ENCODE measurements at places on chromosomes 6 and 20.
A peak's percentile ranks its signal among the peaks of the same experiment; 100 is the strongest.

- no peak for DNase-seq
Measured at GRCh38 chr6:4066029-4066755, 12.7 kb downstream of the FAM217A start.

DNA sequence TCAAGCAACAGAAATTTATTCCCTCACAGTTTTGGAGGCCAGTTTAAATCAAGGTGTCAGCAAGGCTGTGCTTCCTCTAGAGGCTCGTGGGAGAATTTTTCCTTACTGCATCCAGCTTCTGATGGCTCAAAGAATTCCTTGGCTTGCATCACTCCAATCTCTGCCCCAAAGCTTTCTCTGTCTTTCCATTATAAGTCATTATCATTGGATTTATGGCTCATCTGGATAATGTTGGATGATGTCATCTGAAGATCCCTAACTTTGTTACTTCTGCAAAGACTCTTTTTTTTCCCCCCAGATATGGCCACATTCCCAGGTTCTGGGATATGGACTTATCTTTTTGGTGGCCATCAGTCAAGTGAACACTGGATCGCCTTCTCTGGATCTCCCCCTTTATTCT, 146.3 kb upstream of the B3GAT2 start:
- no peak for DNase-seq

- no peak for DNase-seq
Measured at GRCh38 chr6:77474286-77474956, 11.1 kb upstream of the HTR1B start.

DNA sequence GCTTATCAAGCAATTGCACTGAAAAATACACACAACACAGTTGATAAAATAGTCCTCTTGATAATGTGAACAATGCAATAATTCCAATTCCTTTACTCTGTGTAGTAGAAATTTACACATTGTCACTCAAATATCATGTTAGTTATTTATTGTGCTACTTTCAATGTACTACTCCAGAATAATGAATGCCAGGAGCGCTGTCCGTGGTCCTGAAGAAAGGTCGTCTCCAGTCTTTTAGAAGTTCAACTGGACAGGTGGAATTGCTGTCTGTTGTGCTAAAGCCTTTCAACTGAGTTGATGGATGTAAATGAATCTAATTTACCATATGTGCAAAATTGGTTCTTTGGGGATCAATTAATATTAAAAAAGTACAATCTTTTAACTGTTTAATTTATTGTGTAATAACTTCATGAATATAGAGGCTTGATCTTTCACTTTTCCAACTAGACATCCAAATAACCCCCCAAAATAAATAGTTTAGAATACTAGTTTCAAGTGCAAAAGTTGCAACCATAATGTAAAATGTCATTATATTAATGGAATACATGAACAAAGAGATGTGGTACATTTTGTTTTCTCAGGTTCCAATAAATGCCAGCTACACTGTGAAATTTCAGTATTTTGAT, 3.2 kb downstream of the GRIK2 start:
- DNase-seq: peak; percentile 46

- DNase-seq: peak; percentile 14
Measured at GRCh38 chr6:132020138-132020581, 69.0 kb upstream of the CCN2 start.

DNA sequence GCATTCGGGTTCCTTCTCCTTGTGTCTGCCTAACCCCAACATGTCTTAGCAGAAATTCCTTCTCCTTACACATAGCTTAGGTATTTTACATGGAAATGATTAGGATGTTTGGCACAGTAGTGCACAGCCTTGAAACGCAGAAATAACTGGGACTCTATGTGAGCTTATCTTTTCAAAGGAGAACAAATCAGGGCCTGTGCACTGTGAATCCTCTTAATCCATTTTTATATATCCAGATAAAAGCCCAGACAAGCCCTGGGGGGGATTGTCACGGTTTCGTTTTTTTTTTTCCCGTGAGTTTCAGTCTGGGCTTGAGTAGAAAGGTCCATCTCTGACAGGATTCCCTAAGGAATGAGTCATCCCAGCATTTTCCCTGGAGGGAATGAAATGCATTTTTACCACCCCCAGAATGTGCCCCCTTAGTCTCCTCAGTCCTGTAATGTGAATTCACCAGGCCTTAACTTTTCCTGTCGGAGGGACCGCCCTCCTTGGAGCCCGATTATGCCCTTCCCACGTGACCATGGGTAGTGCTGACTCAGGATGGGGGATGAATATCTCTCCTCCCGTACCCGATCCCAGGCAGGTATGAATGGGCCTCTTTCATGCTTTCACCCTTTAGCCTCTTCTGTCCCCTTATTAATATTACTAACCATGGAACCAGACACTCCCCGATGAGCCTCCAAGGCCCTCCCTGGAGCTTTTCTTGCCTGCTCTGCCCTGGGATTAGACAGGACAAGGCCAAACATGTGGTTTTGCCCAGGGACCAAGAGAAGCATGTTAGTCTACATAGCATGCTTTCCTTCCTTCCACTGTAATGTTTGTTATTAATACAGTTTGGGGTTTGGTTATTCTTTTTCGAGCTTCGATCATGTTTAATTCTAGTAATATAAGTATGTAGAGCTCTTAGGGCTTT, 23.9 kb upstream of the NAA20 start:
- peak; percentile 86 for DNase-seq

DNA sequence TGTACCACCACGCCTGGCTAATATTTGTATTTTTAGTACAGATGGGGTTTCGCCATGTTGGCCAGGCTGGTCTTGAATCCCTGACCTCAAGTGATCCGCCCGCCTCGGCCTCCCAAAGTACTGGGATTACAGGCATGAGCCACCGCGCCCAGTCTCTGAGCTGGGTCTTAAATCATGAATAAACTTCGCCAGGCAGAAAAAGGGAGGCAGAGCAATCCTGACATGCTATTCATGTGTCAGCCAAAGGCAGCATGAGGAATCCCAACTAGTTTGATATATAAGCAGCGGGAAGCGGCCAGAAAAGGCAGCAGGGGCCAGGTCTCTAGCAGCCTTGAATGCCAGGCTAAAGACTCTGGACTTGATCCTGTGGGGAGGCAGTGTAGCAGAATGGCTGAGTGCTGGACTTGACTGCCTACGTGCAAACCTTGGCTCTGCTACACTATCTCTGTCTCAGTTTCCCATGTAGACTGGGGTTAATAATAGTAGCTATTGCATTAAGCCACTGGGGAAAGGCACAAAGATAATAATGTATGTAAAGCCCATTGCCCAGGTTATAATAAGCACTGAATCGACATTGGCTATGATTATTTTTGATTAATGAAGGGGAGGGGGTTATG, 1.8 kb downstream of the PROCR start:
- DNase-seq: peak; percentile 57

DNA sequence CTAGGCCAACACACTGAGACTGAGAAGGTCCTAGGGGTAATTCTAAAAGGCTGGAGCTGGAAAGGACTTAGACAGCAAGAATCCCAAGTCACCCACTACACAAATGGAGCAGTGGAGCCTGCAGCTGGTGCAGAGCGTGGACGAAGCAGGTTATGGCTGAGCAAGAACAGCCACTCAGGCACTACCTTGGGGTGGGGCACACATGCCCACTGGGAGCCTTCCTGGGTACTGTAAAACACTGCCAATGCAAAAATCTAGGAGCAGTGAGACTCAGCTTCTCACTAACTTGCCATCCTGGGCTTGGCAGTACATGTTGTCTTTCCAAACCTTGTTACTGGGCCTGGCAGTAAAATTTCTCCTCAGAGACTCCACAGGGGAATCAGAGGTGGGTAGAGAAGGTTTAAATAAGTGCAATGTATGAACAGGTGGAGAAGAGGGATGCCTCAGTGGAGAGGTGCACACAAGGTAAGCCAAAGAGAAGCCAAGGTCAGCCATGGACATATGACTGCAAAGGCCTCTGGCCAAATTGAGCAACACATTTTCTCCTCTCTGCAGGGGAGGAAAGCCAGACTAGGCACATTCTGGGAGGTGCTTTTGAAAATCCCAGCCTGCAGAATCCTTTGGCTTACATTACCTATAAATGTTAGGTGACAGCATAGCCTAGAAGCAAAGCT, 105.6 kb downstream of the TNFRSF21 start:
- no peak for DNase-seq

GRCh38 chr6:139242457-139243240, 49.1 kb downstream of the TXLNB start:
- DNase-seq: no peak

GRCh38 chr6:25448965-25449538, 169.9 kb downstream of the CARMIL1 start:
- DNase-seq: no peak

DNA sequence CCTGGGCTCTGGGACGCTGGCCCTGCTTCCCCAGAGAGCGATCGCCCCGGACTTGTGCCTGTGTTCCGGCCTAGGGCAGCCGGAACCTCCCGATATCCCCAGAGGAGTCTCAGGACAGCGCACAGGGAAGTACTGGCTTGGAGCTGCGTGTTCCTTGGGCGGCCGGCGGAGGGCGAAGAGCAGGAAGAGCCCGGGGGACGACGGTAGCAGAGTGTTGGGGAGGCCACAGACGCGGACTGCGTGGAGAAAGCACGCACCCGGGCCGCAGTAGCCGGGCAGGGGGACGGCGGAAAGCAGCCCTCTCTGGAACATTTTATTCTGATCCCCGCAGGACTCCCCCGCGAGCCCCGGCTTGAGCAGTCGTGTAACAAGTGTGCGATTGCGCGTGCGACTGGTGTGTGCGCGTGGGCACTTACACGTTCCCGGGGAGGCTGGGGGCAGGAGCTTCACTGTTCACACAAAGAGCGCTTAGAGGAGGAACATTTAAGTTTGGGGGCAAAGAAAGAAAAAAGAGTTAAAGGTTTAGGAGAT, 36.1 kb downstream of the NCR2 start:
- DNase-seq: peak; percentile 33

- DNase-seq: no peak
Measured at GRCh38 chr20:63736893-63737694, 630 bp downstream of the LIME1 start.

DNA sequence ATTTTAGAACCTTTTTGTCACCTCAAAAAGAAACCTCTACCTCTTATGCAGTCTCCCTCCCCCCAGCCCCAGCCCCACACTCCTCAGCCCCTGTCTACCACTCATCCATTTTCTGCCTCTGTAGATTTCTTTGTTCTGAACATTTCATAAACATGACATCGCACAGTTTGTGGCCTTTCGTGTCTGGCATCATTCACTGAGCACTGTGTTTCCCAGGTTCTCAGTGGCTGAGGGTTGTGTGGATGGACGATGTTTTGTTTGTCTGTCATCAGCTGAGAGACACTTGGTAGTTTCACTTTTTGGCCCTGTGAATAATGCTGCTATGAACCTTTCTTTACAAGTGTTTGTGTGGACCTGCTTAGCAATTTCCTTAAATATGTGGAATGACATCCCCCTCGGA, 64.5 kb downstream of the FAM120B start:
- DNase-seq: no peak

DNA sequence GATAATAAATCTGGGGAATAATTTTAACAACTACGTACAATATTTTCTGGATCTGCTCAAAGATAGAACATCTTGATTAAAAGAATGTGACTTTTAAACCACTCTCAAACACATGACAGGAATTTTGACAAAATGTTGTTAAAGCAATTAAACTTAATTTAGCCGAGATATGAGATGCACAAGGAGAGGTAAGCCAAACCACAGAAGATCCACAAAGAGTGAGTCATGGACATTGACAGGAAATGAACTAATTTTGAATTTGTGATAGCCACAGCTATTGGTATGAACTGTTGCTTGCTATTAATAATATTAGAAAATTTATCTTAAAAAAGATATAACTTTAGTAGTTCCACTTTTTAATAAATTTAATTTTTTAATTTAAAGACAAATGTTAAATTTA, 27.8 kb upstream of the VGLL2 start:
- no peak for DNase-seq

DNA sequence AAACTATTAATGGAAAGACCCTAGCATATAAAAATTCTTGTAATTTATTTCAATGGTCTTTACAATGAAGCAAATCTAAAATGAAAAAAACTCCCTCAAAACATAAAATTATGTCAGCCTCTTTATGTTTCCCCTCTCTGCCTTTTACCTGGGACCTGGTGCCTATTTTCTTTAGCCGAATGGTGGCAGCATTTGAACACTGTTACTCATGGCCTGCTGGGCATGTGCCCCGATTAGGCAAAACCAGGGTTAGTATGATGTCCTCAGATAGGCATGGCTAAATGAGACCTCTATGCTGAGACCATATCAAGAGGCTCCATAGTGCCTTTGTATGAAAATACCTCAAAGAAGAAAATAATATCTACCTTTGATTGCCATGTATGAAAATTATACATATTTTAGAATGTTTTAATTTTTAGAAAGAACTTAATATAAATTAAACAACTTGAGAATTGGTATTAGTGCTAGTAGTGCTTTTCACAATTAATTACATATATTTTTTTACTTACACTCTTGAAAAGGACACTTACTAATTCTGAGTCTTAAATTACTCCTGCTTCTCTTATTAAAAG, 22.5 kb upstream of the C6orf58 start:
- DNase-seq: peak; percentile 27

Measured in endothelial cell of umbilical vein (primary cell).